ENCODE measurements at places on chromosomes 13 and 19.
A peak's percentile ranks its signal among the peaks of the same experiment; 100 is the strongest.

DNA sequence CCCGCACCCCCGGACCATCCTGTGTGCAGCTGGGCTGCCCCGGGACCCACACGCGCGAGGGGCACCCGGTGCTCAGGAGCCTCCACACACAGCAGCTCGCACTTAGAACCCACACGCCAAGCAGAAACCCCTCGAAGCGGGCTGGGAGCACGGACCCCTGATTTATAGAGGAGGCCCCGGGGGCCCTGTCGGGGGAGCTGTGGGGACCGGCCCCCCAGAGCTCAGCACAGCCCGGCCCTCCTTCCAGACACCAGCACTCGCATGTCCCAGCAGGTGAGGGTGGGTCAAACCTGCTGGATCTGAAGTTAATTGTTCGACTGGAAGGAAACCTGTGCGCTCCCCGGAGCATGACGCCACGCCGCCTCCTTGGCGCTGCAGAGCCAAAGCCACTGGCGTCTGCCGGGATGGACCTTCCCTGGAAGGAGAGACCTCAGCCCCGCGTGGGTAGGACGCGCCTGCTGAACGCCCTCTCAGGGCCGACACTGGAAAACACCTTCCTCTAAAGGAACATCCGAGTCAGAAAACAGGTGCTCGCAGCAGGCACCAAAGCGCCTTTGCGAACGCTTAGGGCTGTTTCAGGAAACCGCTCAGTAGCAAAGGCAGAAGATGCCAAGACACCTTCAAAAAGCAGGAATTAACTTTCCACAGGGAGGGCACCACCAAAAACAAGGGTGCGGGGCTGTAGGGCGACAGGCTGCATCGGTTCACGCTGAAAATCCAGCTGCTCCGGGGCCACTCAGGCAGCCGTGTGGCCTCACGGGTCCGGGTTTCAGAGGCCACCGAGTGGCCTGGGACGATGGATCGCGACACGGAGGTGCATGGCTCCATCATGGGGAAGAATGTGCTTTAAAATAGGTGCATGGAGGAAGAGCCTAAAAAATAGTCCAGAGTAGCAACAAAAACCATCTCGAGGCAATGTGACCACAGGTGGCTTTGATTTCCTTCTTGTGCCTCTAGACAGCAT lies 37.8 kb upstream of the GRTP1 start:
- DNase-seq, result no peak

DNA sequence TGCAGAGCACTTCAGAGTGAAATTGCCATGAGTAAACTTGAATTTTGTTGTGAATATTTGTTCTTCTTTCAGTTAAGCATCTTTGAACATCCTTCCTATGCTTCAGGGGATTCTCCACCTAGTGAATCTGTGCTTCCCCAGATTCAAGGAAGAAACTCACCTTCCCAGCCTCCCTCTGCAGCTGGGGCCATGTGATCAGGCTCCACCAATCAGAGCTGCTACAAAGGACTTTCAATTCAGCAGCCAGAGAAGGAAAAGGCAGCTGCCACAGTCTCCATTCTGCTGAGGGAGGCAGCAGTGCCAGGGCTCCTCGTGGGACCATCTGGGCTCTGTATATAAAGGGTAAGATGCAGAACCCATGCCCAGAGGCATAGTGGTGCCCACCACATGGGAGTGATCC lies 89.7 kb upstream of the SIAH3 start:
- no peak for DNase-seq

GRCh38 chr19:3809881-3810707 lies 23.9 kb upstream of the MATK start:
- no peak for DNase-seq

GRCh38 chr13:99208185-99208584 lies 7.5 kb downstream of the UBAC2 start:
- no peak for DNase-seq

DNA sequence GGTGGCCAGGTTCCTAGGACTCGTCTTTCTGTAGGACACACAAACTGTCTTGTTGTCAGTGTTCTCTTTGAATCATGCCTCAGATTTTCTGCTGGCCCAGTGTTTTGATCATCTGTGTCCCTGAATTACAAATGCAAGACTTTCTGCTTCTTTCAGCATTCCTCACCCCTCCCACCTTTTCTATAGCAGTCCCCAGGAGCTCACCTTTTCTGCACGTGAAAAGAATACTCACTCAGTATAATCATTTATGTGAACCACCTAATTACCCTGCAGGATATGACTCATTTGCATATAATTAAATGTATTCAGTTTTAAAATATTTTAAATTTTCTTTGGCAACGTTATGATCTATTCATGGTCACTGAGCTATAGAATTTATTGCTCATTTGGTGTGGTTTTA lies 389.2 kb downstream of the ITGBL1 start:
- no peak for DNase-seq

DNA sequence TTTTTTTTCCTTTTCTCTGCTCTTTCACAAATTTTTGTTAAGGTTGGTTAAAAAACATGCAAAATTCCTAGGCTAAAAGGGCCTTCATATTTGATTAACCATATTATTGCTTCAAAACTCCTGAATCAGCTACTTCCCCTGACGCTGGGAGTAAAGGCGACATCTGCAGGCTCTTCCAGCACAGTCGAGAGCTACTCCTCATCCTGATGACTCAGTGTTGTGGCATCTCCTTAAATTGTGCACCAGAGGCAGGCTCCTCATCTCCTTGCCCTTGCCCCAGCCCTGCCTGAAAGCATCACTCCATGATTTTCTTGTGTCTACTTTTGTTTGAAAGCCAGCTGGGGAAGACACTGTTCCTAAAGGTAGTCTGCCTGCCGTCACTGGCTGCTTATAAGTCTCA lies 24.5 kb upstream of the SOX1 start:
- no peak for DNase-seq

DNA sequence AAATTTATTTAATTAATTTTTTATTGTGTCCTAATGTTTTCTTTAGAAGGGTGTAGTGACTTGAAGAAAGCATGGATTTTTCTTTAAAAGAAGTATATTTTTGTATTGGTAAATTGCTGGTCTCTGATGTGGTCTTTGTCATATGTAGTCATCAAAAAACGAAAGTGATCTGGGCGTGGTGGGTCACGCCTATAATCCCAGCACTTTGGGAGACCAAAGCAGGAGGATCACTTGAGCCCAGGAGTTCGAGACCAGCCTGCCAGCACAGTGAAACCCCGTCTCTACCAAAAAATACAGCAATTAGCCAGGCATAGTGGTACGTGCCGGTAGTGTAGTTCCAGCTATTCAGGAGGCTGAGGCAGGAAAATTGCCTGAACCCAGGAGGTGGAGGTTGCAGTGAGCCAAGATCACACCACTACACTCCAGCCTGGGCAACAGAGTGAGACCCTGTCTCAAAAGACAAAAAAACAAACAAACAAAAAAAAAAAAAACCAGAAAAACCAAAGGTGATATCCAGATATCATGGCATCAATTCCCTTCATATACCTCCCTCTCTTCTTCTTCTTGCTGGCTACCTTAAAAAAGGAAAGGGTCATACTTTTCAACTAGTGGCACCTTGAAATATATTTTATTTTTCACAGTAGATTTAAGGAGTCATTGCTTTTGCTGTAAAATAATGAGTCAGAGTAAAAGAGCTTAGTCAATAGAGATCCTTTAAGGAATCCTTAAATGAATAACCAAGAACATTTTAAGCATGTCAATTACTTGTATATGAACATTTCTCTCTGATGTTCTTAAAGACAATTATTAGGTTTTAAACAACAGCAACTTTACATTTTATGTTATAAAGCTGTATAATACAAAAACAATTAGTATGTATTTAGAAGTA lies 19.9 kb downstream of the KCTD4 start:
- no peak for DNase-seq

GRCh38 chr19:48565090-48565489 lies 13.1 kb downstream of the SULT2B1 start:
- DNase-seq, result no peak

DNA sequence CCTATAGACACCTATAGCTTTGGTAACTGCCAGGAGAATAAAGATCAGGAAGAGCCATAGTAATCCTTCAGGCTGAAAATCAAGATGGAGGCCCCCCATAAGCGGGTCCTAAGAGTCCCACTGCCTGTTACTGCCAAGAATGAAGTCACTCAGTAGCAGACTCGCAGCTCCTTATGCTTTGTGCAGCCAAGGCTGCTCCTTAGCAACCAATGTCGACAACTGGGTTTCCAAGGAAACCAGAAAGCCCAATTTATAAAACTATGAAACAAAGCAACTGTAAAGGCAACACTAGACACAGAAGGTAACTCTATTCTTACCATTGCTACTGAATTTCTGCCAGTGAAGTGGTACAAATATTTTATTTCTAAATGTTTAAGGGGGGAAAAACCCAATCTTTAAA lies 56.5 kb downstream of the DCLK1 start:
- DNase-seq, result no peak

GRCh38 chr13:112627161-112627560 lies 39.2 kb upstream of the TUBGCP3 start:
- DNase-seq, result no peak

- DNase-seq, result no peak
These were observed 2.9 kb downstream of the KLK15 start for GRCh38 chr19:50830266-50831025.

GRCh38 chr13:70432276-70432805 lies 324.1 kb upstream of the KLHL1 start:
- no peak for DNase-seq

DNA sequence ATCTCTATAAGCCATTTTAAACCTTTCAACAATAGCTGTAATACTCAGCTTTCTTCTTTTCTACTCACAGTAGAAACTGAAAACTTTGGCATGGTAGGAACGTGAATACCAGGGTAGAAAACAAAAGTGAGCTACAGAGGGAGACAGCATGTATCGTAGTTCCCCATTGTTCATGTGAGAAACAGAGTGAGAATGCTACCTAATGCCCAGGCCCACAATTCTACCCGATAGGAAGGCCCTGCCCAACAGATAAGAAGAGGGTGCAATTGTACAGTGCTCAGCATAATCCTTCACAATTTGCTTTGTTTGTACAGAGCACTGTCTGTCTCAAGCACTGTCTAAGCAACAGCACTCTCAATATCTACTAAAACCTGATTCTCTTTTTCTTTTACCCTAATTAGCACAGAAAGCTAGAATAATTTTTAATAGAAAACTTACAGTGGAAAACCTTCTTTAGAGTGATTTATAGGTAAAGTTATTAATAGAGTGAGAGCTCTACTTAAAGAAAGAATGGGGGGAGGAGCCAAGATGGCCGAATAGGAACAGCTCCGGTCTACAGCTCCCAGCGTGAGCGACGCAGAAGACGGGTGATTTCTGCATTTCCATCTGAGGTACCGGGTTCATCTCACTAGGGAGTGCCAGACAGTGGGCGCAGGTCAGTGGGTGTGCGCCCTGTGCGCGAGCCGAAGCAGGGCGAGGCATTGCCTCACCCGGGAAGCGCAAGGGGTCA lies 322.3 kb downstream of the EFNB2 start:
- no peak for DNase-seq

DNA sequence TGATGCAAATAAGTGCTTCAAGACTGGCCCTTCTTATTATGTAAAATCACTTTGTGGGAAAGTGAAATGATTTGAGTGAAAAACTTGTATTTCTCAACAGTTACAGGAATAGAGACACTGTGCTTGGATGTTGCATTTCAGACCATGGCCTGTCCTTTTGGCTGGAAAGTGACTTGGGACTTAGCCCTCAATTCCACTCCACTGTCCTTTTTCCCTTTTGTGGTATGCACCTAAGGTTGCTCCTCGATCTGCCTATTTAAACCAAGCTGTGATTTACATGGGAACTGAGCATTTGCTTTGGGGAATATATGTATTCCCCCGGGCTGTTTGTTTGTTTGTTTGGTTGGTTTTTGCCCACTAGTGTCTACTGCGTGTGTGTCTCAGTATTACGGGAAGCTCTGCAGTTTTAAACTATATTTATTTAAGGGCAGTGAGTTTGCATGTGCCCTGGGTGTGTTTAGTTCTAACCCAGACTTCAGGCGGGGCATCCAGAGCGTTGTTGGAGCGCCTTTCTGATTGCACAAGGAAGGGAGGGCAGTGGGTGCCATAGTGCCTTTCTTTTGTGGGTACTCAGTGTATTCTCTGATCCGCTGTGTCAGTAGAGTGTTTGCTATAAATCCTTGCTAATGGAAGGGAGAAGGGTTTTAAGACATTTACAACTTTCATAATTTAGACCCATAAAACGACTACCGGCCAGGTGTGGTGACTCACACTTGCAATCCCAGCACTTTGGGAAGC lies 18.2 kb upstream of the RNF113B start:
- no peak for DNase-seq

DNA sequence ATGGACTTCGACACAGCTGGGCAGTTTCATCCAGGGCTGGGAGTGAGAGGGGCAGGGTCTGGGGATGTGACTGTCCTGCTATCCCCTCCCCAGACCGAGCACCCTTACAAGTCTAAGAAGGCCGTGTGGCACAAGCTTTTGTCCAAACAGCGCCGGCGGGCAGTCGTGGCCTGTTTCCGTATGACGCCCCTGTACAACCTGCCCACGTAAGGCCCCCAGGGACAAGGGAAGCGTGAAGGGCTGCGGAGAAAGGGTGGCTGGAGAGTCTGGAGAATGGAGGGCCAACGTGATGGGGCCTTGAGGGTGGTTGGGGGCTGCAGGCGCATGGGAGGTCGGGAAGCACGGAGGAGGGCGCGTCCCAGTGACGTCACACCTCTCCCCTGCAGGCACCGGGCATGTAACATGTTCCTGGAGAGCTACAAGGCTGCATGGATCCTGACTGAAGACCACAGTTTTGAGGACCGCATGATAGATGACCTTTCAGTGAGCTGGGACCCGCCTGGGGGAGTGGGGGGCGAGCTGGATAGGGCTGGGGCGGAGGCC lies 89.5 kb downstream of the MAP4K1 start:
- no peak for DNase-seq

- DNase-seq, result no peak
These were observed 1917.4 kb downstream of the OLFM4 start for GRCh38 chr13:54945973-54946372.

- peak; percentile 28 for DNase-seq
These were observed 25.0 kb upstream of the FXYD3 start for GRCh38 chr19:35090506-35091214.

DNA sequence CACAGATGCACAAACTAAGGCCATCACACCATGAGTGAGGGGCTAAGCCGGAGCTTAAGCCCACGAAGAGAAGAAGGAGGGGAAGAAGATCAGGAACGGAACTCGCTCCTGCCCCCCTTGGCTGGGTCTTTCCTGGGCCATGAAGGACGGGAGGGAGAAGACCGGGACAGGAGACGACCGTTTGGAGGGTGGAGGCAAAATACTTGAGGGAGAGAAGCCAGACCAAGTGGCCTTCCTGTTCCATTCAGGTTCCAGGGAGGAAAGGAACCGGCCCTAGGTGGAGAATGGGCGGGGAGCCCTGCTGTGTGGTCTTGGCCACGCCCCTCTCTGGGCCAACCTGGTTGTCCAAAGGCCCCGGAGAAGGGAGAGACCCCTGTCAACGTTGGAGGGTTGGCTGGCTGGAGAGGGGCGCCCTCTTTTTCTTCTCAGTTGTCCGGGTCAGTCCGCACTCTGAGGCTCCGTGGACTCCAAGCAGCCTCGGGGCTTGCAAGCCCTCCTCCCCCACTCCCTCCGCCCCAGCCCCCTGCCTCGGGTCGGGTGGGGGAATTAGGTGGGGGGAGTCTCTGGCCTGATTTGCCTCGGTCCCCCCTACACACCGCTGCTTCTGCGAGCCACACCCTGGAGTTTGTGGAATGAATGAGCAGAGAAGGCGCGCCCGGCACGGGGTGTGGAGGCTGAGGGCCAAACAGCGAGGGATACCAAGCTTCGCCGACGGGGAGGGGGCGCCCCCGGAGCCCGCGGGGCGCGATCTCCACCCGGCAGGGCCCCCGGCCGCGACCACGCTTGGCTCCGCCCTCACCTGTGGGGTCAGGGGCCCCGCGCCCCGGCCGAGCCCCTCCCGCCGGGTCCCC lies 757 bp downstream of the FBN3 start:
- DNase-seq, result peak; percentile 68
